ENCODE measurements at places on chromosomes 7 and 10.

- no peak for DNase-seq
Measured at GRCh38 chr10:84820596-84820995, 492.2 kb downstream of the CCSER2 start.

DNA sequence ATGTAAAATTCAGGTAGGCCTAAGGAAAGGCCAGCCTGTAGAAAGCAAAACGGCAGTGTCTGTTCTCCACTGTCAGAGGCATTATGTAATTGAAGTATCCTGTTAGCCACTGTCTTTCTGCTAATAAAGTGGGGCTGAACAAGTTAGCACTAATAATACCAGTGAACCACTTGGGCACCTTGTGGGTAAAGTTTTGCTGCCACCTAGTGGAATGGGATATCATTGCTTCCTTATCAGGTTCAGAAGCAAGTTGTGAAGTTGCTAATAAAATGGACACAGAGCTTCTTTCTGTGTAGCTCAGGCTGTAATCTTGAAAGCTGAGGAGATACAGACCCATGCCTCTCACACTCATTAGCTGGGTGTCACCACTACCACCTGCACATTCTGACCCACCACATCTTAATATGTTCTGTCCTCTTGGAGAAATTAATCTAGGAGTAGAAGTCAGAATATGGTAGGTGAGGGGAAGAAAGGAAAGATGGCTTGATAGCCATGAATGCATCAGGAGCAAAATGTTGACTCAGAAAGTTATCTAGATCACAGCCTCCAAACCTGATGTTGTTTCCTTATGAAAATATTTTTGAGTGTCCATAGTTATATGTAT, 175.1 kb downstream of the SEPTIN7 start:
- DNase-seq, result peak; percentile 63

DNA sequence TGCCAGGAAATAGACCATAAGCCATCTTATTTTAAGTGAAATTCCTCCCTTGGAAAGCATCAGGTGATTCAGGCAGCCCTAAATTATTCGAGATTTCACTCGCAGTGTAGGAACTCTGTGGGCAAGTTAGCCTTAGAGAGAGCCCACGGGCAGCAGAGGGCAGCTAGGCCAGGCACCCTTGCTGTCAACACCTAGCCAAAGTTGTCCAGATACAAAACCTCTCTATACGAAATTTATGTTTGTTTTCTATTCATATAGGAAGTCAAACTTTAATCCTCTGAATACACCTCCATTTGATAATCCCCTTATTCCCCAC, 1043.5 kb downstream of the GATA3 start:
- no peak for DNase-seq

DNA sequence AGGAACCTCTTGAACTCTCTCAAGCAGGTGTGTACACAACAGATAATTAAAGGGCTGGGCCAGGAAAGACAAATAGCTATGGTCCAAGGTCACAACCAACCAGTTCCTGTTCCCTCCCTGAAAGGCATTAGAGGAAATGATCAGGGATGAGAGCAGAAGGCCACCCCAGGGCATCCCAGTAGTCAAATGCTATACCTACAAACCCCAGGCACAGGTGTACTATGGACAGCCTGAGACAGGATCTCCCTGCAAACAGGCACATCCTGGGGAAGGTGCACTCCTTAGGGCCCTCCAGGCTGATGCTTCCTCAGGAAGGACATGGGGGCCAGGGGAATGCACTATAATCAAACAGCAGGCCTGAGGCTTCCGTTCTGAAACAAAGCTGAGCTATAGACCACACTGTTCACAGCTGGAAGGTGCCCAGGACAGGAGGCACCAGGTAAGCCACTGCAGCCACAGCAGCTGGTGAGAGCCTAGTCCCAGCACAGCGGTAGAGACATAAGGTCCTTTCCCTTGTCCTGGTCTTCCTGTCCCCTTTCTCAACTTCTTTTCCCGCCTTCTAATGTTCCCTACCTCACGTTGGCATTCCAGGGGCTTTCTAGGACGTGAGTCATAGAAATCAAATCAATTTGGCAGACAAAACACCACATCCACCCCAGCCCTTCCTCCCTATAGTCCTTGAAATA, 13.3 kb downstream of the PARP12 start:
- DNase-seq, result no peak

GRCh38 chr7:93757426-93757825, 133.1 kb downstream of the TFPI2 start:
- no peak for DNase-seq

DNA sequence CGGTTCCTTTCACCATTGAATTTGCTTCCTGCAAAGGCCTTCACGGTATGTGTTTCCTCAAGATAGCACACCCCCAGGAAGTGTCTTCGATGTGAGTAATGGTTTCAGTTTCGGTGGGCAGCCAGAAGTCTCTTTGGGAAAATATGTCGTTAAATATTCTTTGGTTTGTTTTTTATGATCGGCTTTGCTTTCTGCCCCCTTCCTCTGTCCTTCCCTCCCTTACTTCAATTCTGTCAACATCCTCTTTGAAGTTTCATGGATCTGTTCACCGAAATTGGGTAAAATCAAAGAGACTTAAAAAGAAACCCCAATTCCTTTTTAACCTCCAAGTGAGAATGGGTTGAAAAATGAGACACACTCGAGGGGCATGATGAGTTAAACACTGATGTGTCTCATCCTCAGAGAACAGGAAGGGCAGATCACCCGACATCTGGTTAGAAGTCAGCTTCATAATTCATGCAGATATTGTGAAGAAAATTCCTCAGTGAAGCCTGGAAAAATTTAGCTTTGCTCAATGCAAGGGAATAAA, 170.8 kb upstream of the HABP2 start:
- peak; percentile 31 for DNase-seq

GRCh38 chr10:17425584-17426262, 28.7 kb downstream of the ST8SIA6 start:
- DNase-seq, result peak; percentile 60

Measured in CD4-positive, alpha-beta memory T cell (primary cell).